ENCODE measurements at places on chromosomes 3 and 15.
A peak's percentile ranks its signal among the peaks of the same experiment; 100 is the strongest.

DNA sequence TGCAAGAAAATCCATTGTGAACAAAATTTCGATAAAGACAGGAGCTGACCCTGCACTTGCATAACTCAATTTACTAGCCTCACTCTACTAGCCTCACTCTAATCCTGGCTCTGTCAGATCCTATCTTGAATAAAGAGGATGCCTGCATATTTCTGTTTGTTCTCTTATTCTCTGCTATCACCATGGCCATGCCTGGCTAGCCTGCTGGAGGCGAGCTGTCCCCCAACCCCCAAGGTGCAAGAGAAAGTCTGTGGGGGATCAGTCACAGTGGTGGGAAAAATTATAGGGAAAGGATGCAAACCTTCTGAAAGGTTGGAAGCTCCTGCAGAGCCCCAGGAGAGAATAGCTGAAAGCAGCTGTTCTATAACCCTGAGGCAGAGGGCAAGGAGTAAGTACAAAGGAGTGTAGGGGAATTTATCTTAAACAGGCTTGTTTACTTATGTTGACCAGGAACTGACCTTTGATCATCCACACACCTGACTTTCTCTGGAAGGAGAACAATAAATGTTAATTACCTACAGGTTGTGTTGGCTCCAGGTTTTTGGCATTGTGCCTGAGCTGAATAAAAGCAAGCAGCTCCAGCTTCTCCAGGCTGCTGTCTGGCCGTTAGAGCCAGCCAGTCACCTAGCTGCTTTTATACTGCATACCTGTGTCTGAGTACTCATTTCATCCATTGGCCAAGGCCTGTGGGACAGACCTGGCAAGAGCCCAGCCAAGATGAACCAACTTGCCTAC is 137.7 kb upstream of the RASGRP1 start:
- DNase-seq = no peak

GRCh38 chr3:37999836-38000235 is 9.2 kb downstream of the VILL start:
- no peak for DNase-seq

- DNase-seq = no peak
Measured at GRCh38 chr3:179871782-179872181, 165.0 kb downstream of the PEX5L start.

- no peak for DNase-seq
Measured at GRCh38 chr3:118412503-118412902, 622.1 kb downstream of the IGSF11 start.

- no peak for DNase-seq
Measured at GRCh38 chr15:31584195-31584594, 257.6 kb downstream of the KLF13 start.

- no peak for DNase-seq
Measured at GRCh38 chr3:46665763-46666452, 27.6 kb downstream of the ALS2CL start.

GRCh38 chr3:50147447-50147846 is 7.7 kb upstream of the SEMA3F start:
- no peak for DNase-seq

- DNase-seq = no peak
Measured at GRCh38 chr15:75928680-75929608, 25.3 kb downstream of the FBXO22 start.

DNA sequence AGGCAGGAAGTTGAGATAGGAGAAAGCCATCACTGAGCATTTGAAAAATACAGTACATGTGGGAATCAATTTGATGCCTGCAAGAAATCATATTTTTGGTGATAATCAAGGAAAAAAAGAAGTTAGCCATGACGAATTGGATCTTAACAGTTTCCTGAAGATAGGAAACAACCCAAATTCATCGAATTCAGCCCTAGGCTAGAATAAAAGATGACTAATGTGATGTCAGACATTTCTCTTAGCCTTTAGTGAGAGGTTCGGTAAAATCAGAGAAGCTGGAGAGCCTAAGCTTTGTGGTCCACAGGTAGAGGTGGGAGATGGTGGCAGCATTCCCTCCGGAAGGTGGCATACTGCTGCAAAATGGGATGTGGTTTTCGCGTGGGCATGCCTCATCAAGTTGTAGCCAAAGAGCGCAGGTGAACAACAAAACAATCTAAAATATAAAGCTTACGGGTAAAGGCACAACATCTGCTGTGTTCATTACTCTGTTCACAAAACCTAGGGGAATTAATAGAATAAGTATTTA is 144.1 kb upstream of the ALCAM start:
- DNase-seq = no peak

GRCh38 chr15:29566914-29567313 is 255.4 kb downstream of the TJP1 start:
- no peak for DNase-seq

GRCh38 chr15:93070132-93070531 is 18.9 kb downstream of the RGMA start:
- no peak for DNase-seq

DNA sequence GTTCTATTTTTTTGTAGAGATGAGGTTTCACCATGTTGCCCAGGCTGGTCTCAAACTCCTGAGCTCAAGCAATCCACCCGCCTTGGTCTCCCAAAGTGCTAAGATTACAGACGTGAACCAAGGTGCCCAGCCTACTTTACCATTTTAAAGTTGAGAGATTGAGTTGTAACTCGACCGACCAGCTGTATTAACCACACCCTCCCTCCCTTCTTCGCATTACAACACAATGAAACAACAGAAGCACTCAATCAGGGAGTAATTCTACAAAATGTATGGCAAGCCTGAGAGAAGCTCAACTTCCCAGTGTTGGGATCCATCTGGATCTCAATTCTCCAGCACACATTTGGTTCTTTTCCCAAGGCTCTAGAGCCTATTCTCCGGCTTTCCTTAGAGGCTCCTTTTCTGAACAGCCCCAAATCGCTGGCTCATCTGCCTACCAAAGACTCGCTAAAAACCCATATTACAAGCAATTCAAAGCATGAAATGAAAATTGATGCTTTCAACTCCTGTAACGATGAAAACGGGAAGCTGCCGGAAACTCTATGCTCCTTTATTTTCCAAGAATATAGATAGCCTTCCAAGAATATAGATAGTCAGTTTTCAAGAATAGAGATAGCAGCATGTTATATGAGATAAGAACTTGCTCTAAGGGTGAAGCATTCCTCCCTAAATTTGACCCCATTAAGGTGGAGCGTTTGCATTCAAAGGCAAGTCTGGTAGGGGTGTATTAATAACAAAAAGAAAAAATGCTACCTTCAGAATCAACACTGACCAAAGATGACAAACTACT is 450.9 kb downstream of the MAGI1 start:
- DNase-seq = no peak

GRCh38 chr3:113185194-113185835 is 26.0 kb upstream of the BOC start:
- no peak for DNase-seq

GRCh38 chr3:145780301-145780700 is 380.7 kb downstream of the PLOD2 start:
- DNase-seq = no peak

DNA sequence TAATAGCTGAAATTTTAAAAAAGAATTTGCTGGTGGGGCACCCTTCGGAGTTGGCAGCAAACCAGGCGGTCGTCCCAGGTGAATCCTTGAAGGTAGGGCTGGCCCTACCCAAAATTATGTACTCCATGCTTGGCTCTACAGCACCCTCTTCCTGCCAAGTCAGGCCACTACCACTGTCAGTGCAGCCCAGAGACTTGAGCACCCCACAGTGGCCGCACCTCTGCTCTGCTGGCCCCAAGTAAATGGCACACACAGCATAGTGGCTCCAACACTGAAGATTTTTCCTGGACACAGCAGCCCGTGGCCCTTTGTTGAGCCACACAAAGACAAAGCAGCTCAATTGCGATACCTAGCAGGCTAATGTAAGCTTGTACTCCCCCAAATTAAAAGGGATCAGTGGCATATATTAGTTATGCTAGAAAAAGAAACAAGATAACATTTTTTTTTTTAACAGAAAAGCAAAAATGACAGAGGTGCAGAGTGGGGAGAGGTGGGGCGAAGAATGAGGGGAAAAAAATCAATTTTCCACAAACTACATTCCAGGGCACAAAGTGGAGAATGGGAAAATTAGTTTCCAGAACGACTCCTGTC is 250.5 kb downstream of the UACA start:
- no peak for DNase-seq

DNA sequence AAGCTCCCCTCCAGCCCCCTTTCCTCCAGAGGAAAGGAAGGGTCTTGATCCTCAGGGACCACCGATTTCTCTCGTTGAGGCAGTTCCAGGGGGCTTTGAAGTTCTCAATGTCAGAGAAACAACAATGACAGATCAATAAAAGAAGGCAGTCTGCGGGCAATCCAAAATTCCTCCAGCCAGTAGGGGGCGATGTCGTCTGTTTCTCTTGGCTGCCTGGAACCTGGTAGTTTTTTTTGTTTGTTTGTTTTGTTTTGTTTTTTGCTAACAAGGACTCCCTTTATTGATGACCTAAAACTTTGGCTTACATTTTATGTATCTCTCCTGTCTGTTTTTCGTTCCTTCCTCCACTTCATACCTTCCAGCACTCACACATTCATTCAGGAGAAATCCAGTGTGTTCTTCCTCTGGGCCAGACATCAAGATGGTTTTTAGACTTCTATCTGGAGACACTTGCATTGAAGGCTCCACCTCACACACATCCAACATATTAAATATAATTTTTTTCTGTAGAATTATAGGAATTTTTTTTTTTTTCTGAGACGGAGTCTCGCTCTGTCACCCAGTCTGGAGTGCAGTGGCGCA is 276.6 kb downstream of the RPLP1 start:
- no peak for DNase-seq

DNA sequence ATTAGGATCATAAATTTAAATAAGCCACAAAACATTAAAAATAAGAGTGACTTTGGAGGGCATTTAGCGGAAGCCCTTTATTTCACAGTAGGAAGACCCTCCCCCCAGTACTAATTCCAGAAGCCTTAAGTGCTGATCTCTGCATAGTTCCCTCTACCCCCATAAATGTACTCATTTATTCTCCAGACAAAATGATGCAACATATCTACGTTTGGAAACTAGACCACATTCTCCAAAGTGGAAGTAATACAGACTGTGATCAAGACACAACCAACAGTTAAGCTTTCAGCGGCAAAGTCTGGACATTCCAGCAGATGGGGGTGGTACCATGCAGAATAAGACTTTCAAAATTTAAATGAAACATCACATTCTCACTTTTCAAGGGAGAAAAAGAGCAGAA is 44.8 kb upstream of the RPS17 start:
- DNase-seq = no peak

- no peak for DNase-seq
Measured at GRCh38 chr15:51828621-51829375, 655 bp upstream of the TMOD3 start.

GRCh38 chr3:37030588-37030987 is 37.3 kb downstream of the MLH1 start:
- DNase-seq = no peak

- DNase-seq = no peak
Measured at GRCh38 chr3:189822726-189823125, 191.5 kb downstream of the TP63 start.

DNA sequence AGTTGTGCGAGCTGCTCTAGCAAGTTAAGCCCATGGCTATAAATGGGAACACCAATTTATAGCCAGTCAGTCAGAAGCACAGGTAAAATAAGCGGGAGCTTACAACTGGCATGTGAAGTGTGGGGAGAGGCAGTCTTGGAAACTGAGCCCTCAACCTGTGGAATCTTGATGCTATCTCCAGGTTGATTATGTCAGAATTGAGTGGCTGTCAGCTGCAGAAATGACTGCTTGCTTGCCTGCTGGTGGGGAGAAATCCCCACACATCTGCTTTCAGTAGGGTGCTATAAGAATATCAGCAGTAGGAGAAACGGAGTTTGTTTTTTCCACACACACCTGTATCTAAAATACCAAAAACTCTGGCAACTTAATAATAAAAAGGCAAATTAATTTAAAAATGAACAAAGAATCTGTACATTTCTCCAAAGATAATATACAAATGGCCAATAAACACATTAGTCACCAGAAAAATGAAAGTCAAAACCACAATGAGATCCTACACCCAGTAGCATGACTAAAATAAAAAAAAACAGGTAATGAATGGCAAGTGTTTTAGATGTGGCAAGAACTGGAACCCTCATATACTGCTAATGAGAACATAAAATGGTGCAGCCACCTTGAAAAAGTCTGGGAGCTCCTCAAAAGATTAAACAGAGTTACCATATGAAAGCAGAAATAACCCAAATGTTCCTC is 26.0 kb upstream of the MAP4 start:
- DNase-seq = no peak

GRCh38 chr3:55180936-55181535 is 253.2 kb upstream of the LRTM1 start:
- DNase-seq = peak; percentile 35

GRCh38 chr3:178343433-178344038 is 192.7 kb upstream of the KCNMB2 start:
- DNase-seq = no peak

GRCh38 chr15:57734860-57735259 is 28.3 kb downstream of the POLR2M start:
- no peak for DNase-seq

DNA sequence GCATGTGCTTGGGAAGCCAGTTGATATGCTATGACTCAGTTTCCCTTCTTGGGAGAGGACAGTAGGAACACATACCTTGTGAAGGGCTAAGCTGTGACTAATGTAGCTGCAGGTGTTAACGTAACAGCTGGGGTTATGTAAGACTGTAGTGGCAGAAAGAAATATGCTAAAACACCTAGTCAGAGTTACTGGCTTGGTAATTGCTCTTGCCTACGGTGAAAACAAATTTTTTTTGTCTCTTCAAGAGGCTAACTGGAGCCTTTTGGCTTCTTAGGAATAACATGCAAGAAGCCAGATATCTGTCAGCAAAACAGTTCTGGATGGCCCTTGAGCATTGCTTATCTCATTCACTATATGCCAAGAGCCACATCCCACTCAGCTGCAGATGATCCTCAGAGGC is 1.4 kb downstream of the MAPKBP1 start:
- DNase-seq = no peak

GRCh38 chr3:123394391-123395020 is 54.4 kb downstream of the ADCY5 start:
- no peak for DNase-seq

- no peak for DNase-seq
Measured at GRCh38 chr15:61479613-61480012, 250.5 kb upstream of the RORA start.

DNA sequence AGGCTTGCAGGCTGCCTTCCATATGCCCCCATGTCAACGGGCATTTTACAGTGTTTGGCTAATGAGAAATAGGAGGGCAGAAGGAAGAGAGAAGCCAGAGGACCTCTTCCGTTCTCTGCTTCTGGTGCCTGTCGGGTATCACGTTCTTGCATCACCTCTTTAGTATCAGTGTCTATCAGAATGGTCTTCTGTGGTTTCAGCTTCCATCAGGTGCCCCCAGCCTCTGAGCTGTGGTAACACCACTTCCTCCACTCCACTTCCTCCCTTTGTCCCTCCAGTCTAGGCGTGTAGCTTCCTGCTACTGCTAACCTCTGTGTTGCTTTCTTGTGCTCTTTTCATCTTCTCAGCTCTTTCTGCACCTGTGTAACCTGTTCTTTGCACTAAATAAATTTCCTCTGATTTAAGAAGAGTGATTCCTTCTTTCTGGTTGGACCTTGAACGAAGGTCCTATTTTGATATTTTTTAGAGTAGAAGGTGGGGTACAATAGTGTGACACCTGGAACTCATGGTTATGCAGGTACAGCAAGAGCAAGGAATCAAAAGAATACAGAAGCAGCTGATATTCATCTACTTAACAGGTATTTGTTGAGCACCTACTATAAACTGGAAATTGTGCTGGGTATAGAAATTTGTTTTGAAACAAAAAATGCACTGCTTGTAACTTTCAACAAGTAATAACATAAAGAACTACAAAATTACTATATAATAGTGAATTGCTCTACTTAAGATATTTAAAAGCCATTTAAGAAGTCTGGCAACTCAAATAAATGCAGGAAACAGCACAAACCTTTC is 27.4 kb upstream of the FOXB1 start:
- no peak for DNase-seq

GRCh38 chr3:77605308-77605707 is 565.4 kb downstream of the ROBO2 start:
- no peak for DNase-seq

All from frontal cortex (tissue), 4 donors.